Spleen (tissue), 13 donors: ENCODE measurements at places on chromosomes 4 and X.

GRCh38 chr4:75002381-75002780 is 69.5 kb downstream of the PARM1 start:
- DNase-seq, result no peak

GRCh38 chr4:121551271-121551670 is 145.5 kb downstream of the ANXA5 start:
- no peak for DNase-seq

DNA sequence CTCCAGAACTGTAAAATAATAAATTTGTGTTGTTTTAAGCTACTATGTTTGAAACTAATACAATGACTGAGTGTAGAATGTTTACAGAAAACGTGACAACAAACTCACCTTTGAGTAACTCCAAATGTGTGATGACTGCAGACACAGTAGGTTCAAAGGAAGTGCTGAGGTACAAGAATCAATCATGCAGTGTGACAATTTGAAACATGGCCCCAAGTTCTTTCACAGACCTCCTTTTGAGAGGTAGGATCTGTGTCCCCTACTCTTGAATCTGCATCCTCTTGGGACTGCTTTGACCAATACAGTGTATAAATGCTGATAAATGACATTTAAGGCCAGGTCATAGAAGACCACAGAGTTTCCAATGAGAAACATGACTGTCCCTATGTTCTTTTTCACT is 667.7 kb upstream of the DIPK2B start:
- no peak for DNase-seq

DNA sequence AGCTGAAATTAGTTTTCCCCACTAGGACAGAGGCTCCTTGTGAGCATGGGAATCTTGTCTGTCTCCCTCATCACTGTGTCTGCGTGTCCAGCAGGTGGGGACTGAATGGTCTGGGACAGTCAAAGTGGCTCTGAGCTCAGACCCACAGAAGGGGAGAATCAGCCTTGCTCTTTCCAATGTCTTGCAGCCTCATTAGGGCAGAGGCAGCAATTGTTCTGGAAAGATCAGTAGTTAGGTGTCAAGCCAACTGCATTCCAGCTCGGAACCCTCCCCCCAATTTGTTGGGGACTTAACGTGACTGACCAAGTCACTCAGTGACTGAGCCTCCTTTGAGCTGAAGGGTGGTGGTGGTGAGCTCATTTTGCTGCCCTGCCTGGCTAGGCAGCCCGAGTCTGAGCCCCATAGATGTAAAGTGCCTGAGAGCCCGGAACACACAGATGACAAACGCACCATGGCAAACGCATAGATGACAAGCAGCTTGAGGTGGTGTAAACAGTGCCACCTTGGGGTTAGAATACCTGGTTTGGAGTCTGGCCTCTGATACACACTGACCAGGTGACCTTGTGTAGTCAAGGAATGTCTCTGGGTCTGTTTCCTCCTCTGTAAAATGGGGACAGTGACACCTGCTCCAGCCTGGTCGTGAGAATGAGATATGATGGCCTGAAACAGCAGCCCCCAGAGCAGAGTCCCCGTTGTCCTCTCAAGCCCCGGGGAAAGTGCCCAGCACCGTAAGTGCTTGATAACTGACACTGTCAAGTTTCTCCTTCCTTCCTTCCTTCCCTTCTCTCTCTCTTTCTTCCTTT is 2.7 kb upstream of the SORCS2 start:
- no peak for DNase-seq

- DNase-seq, result no peak
Observed at GRCh38 chr4:53861856-53862610, 202.4 kb downstream of the CHIC2 start.

GRCh38 chr4:48578132-48578968 is 88.3 kb downstream of the ZAR1 start:
- no peak for DNase-seq

GRCh38 chr4:2497931-2498330 is 29.0 kb downstream of the RNF4 start:
- DNase-seq, result no peak

DNA sequence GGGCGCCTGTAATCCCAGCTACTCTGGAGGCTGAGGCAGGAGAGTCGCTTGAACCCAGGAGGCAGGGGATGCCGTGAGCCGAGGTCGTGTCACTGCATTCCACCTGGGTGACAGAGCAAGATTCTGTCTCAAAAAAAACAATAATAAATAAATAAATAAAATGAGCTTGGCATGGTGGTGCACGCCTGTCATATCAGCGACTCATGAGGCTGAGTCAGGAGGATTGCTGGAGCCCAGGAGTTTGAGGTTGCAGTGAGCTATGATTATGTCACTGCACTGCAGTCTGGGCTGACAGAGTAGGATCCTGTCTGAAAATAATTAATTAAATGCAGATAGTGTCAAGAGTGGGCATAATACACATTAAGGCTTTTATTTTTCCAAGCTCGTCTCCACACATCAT is 77.5 kb downstream of the DHRSX start:
- no peak for DNase-seq
